ENCODE measurements at places on chromosomes 3 and 15.

GRCh38 chr3:116473602-116474001 lies 28.3 kb upstream of the LSAMP start:
- DNase-seq = no peak

- no peak for DNase-seq
These were observed 5.7 kb upstream of the CNTN6 start for GRCh38 chr3:1087066-1087560.

- DNase-seq = no peak
These were observed 340.8 kb downstream of the PLOD2 start for GRCh38 chr3:145820170-145820569.

GRCh38 chr15:67542420-67543347 lies at the start of gene MAP2K5:
TSS of gene MAP2K5 (plus strand) at chr15:67542703. CDS start at chr15:67543336, 633 bp downstream.
- DNase-seq = peak; percentile 90

DNA sequence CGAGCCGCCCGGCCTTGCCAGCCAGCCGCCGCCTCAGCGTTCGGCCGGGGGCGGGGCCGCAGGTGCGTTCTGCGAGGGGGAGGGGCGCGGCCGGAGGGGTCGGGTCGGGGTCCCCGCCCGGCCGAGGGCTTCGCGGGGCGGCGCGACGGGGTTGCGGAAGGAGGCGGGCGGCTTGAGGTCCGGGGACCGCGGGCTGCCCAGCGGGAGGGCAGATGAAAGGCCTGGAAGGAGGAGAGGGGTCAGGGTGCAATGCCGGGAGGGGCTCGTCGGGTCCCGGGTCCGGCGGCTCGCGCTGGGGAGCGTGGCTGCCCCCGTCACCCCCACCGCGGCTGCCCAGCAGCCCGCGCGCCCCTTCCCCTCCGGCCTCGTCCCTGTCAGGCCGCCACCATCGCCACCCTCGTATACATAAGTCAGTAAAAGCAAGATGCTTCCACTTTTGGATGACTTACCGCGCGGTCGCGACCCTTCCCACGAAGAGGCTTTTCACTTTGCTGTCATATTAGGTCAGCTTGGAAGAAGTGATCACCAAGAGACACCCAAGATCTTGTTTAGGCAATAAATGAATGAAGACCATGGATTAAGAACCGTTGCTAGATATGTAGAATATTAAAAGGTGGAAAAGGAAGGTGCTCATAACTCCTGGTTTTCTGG lies 620 bp upstream of the ANP32A start:
- DNase-seq = no peak

GRCh38 chr3:124529826-124530571 lies 200.3 kb upstream of the UMPS start:
- DNase-seq = peak; percentile 8
